ENCODE measurements at places on chromosomes 5 and 9.
A peak's percentile ranks its signal among the peaks of the same experiment; 100 is the strongest.

DNA sequence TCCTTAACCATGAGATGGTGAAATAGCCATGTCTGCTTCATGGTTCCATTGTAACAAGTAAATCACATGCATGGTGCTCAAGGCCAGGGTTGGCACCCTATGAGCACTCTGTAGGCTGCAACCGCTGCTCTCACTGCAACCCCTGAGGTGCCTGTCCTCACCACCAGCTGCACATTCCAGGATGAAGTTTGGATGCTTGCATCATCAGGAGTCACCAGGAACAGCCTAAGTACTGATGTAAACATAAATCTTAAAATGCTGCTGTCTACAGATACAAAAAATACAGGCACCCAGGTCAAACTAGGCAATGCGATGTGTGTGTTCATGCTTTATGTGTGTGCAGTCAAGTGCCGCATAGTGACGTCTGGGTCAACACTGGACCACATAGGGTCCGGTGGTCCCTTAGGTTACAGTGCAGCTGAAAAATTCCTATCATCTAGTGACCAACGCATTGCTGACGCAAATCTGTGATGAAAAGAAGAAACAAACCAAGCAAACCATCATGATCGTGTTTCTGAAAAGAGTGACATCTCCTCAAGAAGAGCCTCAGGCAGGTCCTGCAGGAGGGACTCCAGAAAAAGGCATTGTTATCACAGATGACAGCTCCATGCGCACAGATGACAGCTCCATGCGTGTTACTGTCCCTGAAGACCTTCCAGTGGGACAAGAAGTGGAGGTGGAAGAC is 234.8 kb downstream of the AUH start:
- no peak for DNase-seq

DNA sequence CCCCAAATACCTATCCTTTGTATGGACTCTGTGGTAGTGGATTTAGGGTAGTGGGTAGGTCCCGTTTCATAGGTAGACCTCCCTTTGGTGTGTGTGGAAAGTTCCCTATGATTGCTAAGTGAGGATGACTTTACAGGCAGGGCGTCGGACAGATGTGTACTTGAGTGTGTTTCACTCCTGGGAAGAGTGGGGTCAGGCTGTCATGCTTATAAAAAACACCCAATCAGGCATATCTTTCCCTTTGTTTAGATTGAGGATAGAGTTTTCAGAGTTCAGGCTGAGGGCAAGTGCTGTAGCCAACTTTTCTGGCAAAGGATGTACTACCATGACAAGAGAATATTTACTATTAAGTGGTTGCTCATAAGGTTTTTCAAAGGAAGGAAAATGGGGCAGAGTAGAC is 242.0 kb downstream of the YTHDC2 start:
- DNase-seq = no peak

DNA sequence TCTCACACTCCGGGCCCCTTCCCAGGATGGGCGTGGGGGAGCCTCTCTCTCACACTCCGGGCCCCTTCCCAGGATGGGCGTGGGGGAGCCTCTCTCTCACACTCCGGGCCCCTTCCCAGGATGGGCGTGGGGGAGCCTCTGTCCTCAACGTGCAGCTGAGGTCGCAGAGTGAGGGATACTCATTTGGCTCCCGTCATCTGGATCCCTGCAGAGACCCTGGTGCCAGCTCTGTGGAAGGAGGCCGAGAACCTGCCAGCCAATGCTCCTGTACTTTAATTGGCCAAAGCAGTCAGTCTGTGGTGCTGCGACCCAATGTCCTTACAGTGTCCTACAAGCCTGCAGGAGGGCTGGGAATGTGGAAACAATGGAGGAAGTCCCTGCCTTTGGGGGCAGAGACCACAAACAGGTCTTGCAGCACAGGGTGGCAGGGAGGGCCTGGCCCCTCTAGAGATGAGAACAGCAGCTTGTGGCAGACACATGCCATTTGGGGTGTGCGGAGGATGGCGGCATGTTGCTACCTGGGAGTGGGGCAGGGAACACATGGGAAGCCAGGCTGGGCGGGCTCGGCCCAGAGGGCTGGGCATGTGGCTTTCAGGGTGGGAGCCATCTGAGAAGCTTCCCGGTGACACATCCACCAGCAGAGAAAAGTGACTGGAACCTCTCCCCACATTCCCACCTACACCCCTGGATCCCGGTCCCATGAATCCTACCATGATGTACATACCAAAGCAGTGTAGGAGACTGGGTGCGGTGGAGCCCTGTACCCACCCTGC is 13.6 kb upstream of the MRNIP start:
- DNase-seq = no peak

- DNase-seq = no peak
Measured at GRCh38 chr5:74490814-74491213, 149.7 kb downstream of the ENC1 start.

GRCh38 chr9:14180093-14180959 is 133.6 kb downstream of the NFIB start:
- DNase-seq = no peak

- no peak for DNase-seq
Measured at GRCh38 chr5:115850744-115851416, 9.1 kb downstream of the AP3S1 start.

DNA sequence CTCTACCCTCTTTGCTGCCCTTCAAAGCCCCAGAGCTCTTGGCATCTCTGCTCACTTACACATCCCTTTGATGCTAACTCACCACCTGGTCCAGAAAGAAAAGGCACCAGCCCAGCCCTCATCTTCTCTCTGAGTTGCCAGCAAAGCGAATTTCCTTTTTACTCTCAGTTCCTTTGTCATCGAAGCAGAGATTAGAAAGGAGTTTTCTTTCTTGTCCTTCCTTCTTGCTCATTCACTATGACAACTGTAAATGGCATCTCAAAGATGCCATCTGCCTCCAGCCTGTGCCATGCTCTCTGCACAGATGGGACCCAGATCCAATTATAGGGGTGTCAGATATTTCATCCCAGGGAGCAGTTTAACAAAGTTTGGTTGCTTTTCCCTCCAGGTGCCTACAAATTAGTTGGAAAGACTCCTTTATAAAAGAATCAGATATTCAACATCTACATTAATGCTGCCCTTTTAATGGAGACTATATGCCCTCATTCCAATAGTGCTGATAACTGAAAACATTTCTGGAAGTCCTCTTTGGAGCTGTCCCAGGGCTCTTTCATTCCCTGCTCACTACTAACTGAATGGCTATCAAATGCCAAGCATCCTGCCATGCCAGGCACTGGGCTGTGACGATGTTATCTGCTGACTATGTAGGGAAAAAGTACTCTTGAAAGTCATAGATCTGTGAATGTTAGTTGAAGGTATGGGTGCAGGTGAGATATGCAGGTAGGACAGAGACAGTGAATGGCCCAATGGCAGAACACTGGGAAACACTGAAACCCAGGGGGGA is 58.9 kb downstream of the SUSD1 start:
- no peak for DNase-seq

- DNase-seq = no peak
Measured at GRCh38 chr5:80507663-80508062, 19.8 kb downstream of the FAM151B start.

DNA sequence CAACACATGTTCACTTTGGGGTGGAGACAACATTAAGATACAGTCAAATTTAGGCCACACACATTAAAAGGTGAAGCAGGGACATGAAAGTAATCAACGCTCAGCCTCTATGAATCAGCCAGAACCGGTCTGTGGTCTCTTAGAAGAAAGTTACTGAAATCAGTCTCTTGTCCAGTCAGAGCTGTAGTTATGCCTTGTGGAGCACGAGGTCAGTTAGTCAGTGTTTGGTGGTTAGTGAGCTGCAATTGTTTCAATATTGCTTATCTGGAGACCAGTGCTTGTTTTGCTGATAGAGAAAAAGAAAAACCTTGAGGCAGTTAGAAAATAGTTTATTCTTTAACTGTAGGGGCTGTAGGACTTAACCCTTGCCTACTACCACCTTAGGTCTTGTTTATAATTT is 157.8 kb upstream of the RASEF start:
- no peak for DNase-seq

DNA sequence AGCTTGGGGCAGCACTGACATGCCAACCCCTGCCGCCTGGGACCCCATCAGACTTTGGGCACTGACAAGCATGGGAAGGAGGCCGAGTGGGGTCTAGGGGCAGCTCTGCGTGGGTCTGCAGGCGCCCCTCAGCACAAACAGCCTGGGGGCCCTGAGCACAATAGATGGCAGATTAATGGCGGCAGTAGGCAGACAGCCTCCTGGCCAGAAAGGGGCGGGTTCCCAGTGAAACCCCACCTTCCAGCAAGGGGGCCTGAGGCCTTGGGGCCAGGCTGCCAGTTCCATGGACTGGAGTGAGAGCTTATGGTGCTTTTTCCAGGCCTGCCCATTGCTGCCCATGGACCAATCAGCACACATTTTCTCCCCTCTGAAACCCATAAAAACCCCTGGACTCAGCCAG is 2031.2 kb downstream of the EFNA5 start:
- no peak for DNase-seq

DNA sequence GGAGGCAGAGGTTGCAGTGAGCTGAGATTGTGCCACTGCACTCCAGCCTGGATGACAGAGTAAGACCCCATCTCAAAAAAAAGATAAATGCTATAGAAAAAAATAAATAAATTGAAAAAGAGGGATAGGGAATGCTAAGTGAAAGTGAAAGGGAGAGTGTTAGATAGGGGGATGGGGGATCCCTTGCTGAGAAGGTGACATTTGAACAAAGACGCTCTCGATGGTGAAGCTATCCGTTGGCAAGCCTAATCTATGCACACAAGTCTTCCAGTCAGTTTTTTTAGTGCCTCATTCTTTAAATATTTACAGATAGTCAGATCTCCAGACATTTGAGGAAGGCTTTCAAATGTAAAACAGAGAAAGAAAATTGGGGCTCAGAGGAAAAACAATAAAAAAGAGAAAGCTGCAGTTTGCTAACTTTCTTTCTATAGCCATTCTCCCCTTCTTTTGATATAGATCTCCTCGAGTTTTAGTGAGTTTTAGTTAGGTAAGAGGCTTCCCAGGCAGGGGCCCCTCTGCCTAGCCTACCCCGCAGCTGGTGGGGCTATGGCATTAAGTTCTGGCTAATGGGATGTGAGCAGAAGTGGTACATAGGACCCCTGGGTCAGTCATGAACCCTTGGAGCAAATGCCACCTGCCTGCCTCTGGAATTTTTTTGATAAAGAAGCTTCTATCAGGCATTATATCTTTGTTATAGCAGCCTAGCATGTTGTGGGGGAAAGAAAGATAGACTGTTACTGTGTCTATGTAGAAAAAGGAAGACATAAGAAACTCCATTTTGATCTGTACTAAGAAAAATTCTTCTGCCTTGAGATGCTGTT is 12.0 kb downstream of the GLRX start:
- no peak for DNase-seq

DNA sequence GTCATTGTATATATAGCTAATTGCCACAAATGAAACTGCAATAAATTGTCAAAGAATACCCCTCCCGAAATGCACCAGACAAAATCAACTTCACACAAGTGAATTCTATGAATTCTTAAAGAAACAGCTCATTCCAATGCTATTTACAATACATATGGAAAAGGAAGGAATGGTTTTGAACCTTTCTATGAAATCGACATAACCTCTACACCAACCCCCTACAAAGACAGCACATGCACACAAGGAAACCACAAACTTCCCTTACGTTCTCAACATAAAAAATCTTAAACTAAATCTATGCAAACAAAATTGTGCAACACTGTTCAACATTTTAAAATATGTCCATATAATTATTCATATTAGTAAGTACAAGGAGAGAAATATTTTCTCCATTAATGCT is 39.2 kb downstream of the MARCHF11 start:
- no peak for DNase-seq

- DNase-seq = no peak
Measured at GRCh38 chr5:181114844-181115778, 15.9 kb downstream of the OR2V1 start.

DNA sequence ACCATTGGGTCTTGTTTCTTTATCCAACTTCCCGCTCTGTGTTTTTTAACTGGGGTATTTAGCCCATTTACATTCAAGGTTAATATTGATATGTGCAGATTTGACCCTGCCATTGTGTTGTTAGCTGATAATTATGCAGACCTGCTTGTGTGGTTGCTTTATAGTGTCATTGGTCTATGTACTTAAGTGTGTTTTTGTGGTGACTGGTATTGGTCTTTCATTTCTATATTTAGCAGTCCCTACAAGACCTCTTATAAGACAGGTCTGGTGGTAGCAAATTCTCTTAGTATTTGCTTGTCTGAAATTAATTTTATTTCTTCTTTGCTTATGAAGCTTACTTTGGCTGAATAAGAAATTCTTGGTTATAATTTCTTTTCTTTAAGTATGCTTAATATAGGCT is 698.1 kb downstream of the DTWD2 start:
- no peak for DNase-seq

GRCh38 chr9:110526426-110526825 is 53.1 kb downstream of the SVEP1 start:
- DNase-seq = no peak

DNA sequence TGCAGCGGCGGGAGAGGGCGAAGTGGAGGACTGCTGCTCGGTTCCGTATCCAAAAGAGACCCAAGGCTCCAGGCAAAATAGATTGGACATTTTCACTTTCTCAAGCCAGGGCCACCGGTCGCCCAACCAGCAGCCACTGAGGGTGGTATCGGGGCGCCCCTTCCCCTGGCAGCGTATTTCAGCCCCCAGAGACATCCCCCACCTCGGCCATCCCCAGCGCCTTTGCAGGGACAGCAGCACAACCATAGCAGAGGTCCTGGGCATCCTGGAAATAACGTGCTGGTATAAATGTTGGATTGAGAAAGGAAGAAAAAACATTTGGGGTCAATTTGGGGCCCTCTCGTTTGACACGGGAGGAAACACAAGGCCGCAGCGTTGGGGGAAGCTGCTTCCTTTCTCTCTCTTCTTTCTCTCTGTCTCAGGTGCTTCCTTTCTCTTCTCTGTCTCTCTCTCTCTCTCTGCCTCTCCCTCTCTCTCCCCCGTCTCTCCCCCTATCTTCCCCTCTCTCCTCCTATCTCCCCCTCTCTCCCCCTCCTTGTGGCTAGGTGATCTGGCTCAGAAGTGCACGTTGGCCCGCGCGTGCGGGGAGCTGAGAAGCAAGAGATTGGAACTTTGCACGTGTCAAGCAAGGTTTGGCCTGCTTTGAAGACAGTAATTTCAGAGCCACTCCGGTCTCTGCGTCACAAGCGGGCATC is 624 bp upstream of the RETREG1 start:
- peak; percentile 42 for DNase-seq

- DNase-seq = peak; percentile 9
Measured at GRCh38 chr5:1772634-1773033, 27.0 kb downstream of the MRPL36 start.

GRCh38 chr5:21085791-21086190 is 1097.8 kb upstream of the CDH18 start:
- DNase-seq = no peak

DNA sequence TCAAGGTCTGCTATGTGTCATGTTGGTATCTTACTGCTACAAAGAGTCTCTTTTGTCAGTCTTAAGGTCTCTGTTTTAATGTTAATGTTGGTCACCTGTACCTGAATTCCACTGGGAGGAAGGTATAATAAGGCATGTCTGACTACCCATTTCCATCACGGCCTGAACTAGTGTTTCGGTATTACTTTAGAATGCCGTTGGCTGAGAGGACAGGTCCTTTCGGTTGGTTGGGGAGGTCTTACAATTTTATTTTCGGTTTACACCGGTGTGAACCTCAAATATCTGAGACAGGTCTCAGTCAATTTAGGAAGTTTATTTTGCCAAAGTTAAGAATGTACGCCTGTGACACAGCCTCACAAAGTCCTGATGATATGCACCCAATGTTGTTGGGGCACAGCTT is 154.9 kb upstream of the ABCA1 start:
- no peak for DNase-seq
